ENCODE measurements at places on chromosomes 4 and X. TPM values are rescaled to one million over a fixed set of nuclear protein-coding genes. Genes with fewer than 3 reads are reported as not detected.

The MAGEC2 gene
- polyA plus RNA-seq: not detected

The NMU gene
- polyA plus RNA-seq: not detected

The PGAM4 gene
- polyA plus RNA-seq: not detected

DNA sequence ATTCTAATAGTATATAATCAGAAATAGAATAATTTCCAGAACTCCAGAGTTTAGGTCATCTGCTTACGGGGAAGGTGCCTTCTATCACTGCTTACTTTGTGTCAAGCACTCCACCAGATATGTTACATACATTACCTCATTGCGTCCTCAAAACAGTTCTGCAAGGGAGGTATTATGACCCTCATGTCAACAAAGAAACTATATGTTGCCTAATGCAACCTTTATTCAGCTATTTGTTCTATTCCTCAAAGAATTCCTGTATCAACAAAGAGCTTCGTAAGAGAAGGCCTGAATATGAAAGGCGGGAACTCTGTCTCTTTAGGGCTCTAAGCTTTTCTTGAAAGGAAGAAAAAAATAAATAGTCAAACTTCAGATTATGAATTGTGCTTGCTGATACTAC is 114.7 kb downstream of the PDLIM5 start:
- H3K36me3 ChIP-seq: no peaks in the 10 kb centered on the region
- H3K4me1 ChIP-seq: no peaks in the 10 kb centered on the region
- no peak overlapping the region for H3K4me3 ChIP-seq
- no peak overlapping the region for H3K27ac ChIP-seq
- no peaks in the 10 kb centered on the region for H3K27me3 ChIP-seq
- DNase-seq: no peak

- H3K36me3 ChIP-seq: peaks cover 52% of the 10 kb centered on the region
- no peak overlapping the region for H3K4me3 ChIP-seq
- H3K4me1 ChIP-seq: no peaks in the 10 kb centered on the region
- no peaks in the 10 kb centered on the region for H3K27me3 ChIP-seq
Measured at GRCh38 chrX:53241558-53241957, 16.6 kb upstream of the KDM5C start.

DNA sequence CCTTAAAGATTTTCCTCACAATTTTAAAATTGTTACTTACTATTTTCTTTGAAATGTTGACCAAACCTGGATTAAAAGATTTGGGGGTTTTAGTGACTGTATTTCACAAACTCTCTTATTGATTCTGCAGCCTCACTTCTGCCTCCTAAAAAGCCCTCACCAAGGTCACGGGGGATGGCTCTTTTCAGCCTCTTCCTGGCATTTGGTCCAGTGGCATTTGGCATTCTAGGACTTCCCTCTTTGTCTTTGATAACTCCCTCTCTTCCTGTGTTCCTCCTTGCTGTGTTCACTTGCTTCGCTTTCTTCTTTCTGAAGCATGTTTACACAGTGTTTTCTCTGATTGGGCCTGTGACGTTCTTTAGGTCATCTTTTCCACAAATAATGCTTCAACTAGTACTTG is 21.5 kb downstream of the PKD2 start:
- H3K27ac ChIP-seq: no peak overlapping the region
- H3K27me3 ChIP-seq: no peaks in the 10 kb centered on the region
- H3K4me3 ChIP-seq: no peak overlapping the region
- H3K36me3 ChIP-seq: no peaks in the 10 kb centered on the region

- no peak overlapping the region for H3K4me3 ChIP-seq
- H3K4me1 ChIP-seq: peaks cover 21% of the 10 kb centered on the region
- H3K27me3 ChIP-seq: peaks cover 72% of the 10 kb centered on the region
- no peak overlapping the region for H3K27ac ChIP-seq
- no peaks in the 10 kb centered on the region for H3K36me3 ChIP-seq
Measured at GRCh38 chr4:113566015-113566795, 195.3 kb downstream of the CAMK2D start.

GRCh38 chr4:140695483-140695882 is 60.7 kb downstream of the TBC1D9 start:
- peaks cover 16% of the 10 kb centered on the region for H3K36me3 ChIP-seq
- H3K27ac ChIP-seq: no peak overlapping the region
- no peak for DNase-seq

GRCh38 chr4:164446516-164446915 is 307.4 kb upstream of the SMIM31 start:
- H3K36me3 ChIP-seq: no peaks in the 10 kb centered on the region
- H3K4me1 ChIP-seq: no peaks in the 10 kb centered on the region
- DNase-seq: no peak
- H3K27me3 ChIP-seq: no peaks in the 10 kb centered on the region

- no peaks in the 10 kb centered on the region for H3K36me3 ChIP-seq
- H3K4me1 ChIP-seq: no peaks in the 10 kb centered on the region
- H3K27me3 ChIP-seq: no peaks in the 10 kb centered on the region
- H3K4me3 ChIP-seq: no peak overlapping the region
Measured at GRCh38 chr4:182293691-182294255, 50.6 kb downstream of the TENM3 start.

Data from CD14-positive monocyte (primary cell).